ENCODE measurements at places on chromosomes 7 and 10.

DNA sequence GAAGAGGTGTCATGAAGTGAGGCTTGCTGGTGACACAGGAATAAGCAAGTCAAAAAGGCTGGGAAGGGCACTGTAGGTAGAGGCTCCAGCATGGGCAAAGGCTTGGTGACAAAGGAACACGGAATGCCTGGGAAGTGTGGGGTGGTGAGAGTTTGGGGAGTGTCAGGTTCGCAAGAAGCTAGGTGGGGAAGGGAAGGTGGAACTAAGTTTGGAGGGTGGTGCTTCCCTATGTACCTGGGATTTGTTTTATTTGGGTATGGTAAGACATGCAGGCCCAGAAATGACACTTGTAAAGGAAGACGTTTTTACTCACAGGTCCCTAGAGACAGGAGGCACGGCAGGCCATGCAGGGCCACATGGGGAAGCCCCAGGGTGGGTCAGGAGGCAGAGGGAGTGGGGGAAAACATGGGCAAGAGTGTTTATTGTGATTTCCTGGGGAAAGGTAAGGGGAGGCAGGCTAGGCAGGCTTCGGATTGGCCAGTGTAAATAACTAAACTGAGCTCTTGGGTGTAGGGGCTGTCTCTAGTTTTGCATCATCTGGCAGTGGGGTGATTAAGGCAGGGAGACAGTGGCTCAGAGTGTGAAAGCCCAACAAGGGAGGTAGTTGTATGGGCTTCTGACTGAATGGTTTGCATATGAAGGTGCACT, 52.1 kb downstream of the SH2D4B start:
- DNase-seq, result peak; percentile 52

DNA sequence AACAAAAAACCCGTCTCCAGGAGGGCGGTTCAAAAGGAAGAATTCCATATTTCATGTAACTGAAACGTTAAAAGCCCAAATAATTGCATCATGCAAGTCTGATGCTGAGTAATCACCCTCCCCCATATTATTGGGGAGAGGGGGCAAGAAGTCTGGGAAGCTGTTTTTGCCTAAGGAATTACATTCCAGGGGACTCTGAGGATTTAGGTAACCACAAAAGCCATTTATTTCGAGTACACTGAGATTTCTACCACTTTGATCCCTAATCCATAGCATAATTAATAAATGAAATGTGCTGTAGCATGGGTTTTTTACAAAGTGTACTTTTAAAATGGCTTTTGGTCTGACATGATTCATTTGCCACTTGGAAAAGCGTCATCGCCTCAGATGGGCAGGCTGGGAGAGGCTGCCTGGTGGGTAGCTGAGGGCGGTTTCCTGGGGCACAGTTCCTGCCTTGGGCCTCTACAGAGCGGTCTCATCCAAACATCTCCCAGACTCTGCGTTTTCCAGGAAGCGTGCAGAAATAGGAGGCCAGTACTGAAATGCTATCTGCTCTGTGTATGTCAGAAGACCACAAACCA, 106.5 kb downstream of the TCF7L2 start:
- no peak for DNase-seq

GRCh38 chr10:49691588-49691987, 12.1 kb downstream of the C10orf53 start:
- no peak for DNase-seq

GRCh38 chr7:146366938-146367337, 250.3 kb downstream of the CNTNAP2 start:
- no peak for DNase-seq

- no peak for DNase-seq
These were observed 70.8 kb upstream of the ZNF438 start for GRCh38 chr10:31102421-31102820.

DNA sequence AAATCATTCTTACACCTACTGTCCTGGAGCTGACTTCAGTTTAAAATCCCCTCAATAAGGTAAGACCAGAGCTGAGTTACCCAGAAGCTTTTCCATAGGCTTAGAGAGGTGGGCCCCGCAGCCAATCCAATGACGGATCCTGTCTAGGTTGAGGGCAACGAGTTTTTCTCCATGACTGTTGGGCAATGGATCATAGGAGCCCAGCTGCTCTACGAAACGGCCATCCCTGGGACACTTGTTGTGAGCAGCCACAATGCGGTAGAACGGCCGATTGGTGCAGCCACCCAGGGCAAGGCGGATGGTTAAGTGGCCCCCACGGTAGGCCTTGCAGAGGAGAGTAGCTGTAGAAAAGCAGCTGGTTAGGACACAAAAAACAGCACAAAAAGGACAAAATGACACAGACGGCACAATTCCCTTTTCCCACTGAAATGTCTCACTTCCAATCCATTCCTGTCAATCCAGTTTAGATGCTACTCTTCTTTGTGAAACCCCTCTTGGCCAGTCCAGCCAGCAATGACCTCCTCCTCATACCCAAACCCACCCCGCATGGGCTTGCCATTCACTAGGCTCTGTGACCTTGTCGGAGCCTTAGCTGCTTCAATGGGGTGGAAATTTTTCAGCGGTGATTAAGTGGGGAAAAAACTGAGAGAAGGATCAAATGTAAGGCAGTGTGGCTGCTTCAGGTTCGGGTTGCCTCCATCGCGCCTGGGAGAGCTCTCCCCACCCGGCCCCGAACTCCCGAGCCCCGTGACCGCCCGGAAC, 580 bp downstream of the MRPS16 start:
- DNase-seq, result no peak

DNA sequence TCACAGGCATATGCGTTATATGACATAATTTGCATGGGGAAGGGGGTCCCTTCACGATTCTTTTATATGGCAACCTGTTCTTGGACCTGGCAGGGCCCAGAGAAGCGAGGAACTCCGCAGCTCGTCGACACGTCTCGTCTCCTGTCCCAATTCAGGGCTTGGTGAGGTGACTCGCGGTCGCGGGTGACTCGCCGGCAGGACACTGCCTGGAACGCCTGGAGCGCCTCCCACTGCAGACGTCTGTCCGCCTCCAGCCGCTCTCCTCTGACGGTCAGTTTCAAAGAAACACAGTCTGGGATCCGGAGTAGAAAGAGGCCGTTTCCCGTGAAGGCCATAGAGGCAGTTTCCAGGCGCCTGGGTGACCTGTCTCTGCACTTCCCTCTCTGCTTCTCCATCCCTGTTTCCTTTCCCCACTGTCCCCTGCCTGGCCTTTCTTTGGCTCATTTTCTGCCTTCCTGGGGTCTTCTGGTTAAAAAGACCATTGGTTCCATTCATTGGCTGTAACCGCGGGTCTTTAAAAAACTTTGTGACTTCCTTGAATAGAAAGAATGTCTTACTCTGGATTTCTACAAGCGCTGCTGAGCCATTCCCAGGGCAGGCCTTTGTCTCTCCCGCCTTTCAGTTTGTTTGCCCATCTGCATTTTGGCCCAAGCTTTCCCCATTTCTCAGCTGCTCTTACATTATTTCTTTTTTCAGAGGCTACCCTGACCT, 1.2 kb downstream of the UPP1 start:
- no peak for DNase-seq

- DNase-seq, result no peak
These were observed 24.5 kb upstream of the CUBN start for GRCh38 chr10:17154116-17154515.

- peak; percentile 83 for DNase-seq
These were observed 2.8 kb downstream of the CALHM3 start for GRCh38 chr10:103476046-103476768.

- no peak for DNase-seq
These were observed 9.3 kb downstream of the NOD1 start for GRCh38 chr7:30469303-30469702.

GRCh38 chr7:94056796-94057207, 52.6 kb upstream of the BET1 start:
- no peak for DNase-seq

GRCh38 chr10:75450075-75450445, 18.6 kb downstream of the LRMDA start:
- DNase-seq, result no peak

Measured in GM13976 (cell line).